ENCODE measurements at places on chromosomes 1 and 21.

DNA sequence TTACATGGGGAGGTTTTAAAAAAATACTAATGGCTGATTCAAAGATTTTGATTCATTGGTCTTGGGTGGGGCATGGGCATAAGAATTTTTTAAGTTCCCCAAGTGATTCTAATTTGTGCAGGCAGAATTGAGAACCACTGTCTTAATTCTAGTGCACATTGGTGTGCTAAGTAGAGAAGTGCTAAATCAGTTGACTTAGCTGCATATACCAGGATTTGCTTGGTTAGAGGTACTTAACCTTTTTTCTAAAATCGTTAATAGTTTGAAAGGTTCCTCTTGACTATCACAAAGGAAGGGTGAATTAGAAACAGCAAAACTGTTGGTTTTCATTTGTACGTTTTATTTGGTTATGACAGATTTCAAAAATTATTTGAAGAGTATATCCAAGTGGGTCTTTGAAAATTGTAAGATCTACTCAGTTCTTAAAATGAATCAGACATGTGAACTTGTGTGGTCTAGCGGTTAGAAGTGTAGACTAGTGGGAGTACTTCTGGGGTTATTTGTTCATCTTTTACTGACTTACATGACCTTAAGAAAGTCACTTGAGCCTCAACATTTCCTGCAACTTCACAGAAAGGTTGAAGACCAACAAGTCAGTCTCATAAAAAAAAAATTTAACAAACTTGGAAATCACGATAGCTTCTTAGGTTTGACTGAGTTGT, 66.7 kb downstream of the RPAP2 start:
- DNase-seq = no peak

GRCh38 chr1:81974222-81974841, 173.6 kb downstream of the ADGRL2 start:
- DNase-seq = no peak

DNA sequence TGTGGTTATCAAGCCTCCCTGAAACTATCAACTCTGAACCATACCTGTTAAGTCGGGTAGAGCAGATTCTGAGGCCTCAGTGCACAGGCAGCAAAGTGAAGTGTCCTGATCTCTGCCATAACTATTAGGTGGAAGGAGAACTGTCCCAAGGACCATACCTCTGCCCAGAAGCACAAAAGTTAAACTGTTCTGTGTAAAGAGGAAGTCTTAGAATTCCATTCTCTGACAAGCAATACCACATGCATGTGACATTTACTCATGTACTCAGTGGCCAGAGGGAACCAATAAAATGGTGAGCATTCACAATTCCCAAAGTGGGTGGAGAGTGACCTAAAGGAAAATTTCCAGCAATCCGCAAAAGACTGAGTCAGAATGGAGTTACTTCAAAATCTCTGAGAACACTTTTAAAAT, 61.0 kb downstream of the TOR3A start:
- DNase-seq = no peak

- DNase-seq = no peak
Measured at GRCh38 chr1:182185842-182186756, 124.6 kb upstream of the ZNF648 start.

GRCh38 chr1:7517611-7518330, 253.3 kb upstream of the VAMP3 start:
- DNase-seq = no peak

GRCh38 chr1:220924331-220924970, 45.2 kb downstream of the HLX start:
- DNase-seq = no peak

- no peak for DNase-seq
Measured at GRCh38 chr1:24015221-24016210, 35.4 kb upstream of the SRSF10 start.

DNA sequence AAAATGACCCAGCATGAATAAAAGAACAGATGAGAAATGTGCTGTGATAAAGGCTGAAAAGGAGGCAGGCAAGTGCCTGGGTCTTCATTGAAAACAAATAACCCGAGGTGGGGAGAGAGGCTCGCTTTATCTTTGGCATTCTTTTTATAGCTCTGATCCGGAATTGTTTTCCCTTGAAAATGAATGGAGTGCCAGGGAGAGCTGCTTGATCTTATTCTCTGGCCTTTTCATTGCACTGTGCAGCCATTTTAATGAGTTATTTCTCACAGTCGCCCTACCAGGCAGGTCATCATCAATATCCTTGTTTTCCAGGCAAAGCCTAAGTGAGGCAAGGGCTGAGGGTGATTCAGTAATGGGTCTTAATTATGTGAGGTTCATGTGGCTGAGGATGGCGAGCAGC, 39.8 kb upstream of the HLX start:
- DNase-seq = no peak

- no peak for DNase-seq
Measured at GRCh38 chr21:45084121-45084520, 9.7 kb downstream of the ADARB1 start.

GRCh38 chr1:230743899-230744298, 3.3 kb upstream of the CAPN9 start:
- DNase-seq = no peak

DNA sequence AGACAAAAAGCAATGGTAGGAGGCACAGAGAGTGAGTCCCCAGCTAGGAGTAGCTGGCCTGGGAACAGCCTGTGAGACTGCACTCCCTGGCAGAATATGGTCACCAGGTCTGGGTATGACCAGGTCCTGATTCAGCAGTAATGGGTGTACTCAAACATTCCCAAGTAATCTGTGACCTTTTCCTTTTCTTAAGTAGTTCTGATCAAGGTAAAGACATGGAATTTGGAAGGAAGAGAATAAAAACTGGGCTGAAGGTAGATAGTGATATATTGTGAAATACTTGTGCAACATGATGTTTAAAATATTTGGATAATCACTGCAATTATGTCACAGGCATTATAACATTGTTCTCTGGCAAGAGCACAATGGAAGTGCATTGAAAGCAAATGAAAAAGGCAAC, 147.2 kb upstream of the DPYD start:
- DNase-seq = no peak

DNA sequence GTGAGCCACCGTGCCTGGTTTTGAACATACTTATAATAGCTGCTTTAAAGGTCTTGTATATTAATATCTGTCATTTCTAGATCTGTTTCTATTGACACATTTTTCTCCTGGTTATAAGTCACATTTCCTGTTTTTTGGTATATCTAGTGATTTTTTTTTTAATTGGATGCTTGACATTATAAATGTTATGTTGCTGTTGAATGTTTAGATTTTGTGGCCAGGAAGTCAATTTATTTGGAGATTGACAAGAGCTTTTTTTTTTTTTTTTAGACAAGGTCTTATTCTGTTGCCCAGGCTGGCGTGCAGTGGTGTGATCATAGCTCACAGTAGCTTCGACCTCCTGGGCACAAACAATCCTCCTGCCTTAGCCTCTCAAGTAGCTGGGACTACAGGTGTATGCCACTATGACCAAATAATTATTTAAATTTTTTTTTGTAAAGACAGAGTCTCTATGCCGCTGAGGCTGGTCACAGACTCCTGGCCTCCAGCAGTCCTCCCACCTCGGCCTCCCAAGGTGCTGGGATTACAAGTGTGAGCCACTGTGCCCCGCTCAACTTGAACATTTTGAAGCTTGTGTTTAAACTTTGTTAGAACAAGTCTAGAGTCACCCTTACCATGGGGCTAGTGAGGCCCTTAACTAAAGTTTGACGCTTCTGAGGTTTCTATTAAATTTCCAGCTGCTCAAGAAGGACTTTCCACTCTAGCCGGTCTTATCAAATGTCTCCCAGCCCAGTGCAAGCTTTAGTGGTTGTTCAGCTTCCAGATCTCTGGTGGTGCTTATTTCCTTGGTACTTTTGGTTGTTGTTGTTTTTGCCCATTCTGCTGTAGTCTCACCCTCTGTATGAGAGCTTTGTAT, 8.6 kb upstream of the CHI3L2 start:
- no peak for DNase-seq

DNA sequence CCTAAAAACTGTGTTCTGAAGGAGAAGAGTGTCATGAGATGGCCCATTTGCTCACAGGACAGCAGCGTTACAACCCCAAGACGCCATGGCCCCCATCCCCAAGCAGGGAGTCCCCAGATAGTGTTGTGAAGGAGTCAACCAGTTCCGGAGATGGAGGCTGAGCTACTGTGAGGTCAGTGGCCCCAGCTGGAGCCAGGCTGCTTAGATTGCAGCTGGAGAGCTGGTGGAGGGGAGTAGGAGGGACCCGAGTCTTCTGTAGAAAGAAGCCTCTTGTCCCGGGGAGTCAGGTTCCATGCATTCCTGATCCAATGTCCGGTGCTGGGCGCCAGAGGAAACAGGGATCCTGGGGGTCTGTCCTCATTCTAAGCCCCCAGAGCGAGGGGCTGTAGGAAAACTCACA, 93.5 kb upstream of the SIM2 start:
- no peak for DNase-seq
